ENCODE measurements at places on chromosomes 7 and 10.

- DNase-seq: no peak
Measured at GRCh38 chr7:1843921-1844335, 173.9 kb downstream of the ELFN1 start.

DNA sequence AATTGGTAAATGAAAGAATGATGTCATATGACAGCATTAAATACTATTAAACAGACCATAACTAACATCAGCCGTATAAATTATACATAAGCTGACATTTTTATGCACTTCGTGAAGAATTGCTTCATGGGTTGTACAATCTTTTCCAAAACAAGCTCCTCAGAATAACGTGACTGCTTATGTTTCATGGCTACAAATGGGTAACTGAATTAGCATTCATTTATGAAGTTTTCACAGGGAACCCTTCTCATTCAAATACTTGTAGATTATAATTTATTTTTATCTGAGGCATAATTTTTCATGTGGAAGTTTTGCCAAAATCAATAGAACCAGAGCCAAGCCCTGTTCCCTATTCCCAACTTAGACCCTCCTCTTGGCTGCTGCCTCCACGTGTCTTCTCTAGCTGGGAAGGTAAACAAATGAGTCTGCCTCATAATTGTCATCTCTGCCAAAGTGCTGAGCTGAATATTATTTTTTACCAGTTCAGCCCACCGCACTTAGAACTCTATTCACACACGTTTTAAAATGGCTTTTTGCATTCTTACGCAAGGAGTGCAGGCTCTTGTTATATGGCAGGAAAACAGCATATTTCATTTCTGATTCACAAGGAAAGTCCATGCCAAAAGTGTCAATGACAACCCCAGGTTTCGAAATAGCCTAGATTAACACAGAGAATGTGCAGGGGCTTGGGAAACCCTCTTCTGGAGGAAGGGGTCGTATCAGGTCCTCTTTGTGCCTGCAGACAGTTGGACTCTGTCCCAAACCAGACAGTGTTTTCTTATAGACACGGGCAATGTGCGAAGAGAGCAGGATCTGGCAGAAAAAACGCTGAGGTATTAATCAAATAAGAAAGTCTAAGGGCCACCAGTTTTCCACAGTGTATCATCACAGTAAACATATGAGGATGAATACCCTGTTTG, 370.7 kb upstream of the MGMT start:
- DNase-seq: no peak

GRCh38 chr7:84247591-84247990, 53.0 kb upstream of the SEMA3A start:
- no peak for DNase-seq

- no peak for DNase-seq
Measured at GRCh38 chr10:52609071-52609470, 163.5 kb downstream of the MBL2 start.

DNA sequence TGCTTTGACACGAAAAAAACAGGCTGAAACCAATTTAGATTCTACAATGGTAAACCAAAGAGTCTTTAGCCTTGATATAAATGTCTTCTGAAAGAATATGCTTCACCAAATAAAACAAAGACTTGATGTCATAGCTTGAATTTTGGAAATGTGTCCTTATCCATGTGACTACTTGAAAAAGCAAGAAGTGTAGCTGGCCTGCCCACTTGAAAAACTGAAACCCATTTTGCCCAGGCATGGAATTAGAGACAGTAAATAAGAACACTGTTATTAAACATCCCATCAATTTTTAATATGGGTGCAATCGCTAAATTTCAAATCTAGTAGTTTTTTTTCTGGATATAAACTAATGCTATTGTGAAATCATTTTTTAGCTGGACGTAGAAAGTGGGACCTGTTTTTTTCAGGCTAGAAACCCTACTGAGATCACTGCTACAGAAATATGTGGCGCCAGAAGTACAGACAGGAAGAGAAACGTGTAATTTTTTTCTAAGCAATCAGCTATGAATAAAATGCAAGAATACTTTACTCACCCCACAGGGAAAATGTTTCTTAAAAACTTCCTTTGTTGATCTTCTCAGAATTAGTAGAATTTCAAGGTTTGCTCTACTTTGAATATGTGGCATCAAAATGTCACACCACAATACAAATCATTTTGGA, 56.7 kb downstream of the PIP4K2A start:
- DNase-seq: no peak

DNA sequence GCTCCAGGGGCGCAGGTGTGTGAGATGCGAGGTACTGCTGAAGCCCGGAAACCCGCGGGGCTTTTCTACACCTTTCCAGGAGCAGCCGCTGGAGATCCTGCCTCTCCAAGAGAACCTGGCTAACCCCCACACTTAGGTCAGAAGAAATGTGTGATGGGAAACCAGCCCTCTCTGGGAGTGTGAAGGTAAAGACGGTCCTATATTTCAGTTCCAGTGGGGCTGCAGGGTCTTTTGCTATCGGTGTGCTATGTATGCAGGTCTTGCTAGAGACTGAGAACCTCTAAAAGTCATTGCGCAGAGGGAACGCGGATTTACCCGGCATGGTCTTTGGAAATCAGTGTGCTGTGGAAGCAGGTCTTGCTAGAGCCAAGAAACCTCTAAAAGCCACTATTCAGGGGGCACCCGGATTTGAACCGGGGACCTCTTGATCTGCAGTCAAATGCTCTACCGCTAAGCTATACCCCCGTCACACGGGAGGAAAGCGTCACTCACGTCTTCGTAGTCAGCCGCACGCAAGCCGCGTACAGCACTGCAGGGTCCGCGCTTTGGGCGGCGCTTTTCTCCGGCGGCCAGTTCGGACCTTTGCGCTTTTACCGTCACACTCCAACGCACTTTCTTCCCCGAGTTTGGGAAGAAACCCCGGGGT, 46.0 kb downstream of the ZNF777 start:
- DNase-seq: peak; percentile 32

DNA sequence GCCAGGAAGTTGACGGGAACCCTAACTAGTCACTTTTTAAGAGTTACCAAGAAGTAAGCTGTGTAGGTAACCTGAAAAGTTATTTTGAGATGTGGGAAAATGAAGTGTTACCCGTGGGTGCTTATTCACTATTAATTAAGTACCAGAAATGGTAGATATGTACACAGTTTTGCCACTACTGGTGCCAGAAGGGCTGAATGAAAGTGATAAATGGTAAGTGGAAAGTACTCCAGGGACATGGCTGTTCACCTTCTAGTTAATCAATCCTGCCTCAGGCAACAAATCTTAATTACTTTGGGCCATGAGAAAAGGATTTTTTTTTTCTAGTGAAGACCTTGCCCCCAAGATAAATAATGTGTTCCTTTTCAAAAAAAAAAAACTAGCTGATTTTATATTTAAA, 15.8 kb downstream of the NET1 start:
- no peak for DNase-seq

DNA sequence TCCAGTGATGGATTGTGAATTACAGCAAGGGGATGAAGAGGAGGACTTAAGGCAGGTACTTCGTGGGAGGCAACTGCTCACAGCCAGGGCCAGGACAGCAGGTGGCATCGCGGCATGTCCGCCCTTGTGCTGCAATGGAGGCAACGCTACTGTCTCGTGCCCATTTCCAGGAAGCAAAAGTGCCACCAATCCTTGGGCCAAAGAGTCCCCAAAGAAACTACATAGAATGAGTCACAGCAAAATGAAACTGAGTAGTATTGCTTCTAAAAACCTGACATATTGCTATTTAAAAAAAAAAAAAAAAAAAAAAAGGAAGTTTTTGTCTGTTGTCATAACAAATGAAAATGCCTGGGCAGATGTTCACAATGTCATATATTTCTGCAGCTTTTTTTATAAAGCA, 46.6 kb downstream of the RSU1 start:
- DNase-seq: no peak

- no peak for DNase-seq
Measured at GRCh38 chr10:30594077-30594476, 35.5 kb downstream of the LYZL2 start.

GRCh38 chr7:6730343-6730633, 23.5 kb upstream of the ZNF12 start:
- no peak for DNase-seq

DNA sequence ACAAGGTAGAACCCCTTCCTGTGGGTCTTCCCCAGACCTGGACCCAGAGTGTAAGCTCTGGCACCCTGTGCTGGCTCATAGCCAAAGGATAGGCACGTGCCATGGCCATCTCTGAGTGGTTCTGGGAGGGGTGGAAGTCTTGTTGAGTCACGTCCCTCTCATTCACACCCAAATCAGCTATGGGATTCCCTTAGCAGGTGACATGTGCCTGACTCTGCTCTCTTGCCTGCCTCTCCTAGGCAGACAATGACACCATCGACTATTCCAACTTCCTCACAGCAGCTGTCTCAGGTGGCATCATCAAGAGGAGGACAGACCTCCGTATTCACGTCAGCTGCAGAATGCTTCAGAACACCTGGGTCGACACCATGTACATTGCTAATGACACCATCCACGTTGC, 59.8 kb downstream of the C10orf120 start:
- DNase-seq: no peak

DNA sequence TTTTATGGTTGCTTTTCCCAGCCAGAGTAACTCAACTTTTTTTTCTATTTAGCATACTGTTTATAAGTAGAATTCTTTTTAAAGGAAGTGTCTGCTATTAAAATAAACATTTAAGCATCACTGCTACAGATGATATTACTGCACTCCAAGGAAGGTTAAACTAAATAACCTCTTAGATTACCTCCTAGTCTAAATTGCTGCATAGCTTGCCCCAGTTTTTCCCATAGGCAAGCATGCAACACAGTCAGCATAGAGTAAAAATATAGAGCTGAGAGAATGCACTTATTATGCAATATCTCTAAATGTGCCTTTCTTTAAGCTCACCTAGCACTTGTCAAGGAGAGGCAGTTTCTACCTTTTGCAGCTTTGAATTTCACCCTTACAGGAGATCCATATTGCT, 1392.4 kb upstream of the CELF2 start:
- DNase-seq: no peak

Data from stimulated activated CD8-positive, alpha-beta memory T cell treated with anti-CD3 and anti-CD28 coated beads, Interleukin-4, amount 100 ng/mL, for 1 hour (primary cell).